Activated gamma-delta T cell treated with Interleukin-2 at 50 U/mL for 16 hours (primary cell): ENCODE measurements at places on chromosomes 1 and 21.

DNA sequence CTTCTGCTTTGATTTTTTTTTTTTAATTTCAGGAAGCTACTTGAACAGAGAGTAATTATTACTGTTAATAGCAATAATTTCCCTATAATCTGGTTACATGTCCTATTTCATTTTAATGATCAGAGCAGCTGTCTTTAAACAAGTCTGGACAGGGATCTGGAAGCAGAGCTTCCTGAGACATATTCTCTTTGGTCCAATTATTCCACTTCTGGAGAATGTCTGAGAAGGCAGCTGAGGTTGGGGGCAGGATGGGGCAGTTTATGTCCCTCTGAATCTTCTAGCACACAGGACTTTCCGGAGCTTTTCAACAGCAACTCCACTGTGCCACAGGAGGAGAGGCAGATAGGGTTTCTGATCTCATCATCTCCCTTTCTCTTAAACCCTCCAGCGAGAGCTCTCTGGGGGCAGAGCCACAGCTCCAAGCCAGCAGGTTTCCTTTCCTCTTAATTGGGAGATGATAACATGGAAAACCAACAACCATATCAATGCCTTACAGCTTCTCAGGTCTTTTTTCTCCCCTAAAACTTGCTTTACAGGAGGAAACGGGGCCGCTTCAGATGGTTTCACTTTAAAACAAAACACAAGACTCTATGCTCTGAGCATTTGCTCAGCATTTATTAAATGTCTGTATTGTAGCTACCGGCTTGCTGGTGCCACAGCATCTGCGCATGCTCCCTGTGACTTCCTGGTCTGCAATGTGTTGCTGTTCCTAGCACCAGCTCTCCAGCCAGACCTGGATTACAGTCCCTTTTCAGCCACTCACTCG lies 425.7 kb upstream of the USP24 start:
- DNase-seq, result peak; percentile 6

- no peak for DNase-seq
Measured at GRCh38 chr1:77354536-77354935, 72.7 kb downstream of the AK5 start.

- no peak for DNase-seq
Measured at GRCh38 chr1:7418442-7419080, 352.5 kb upstream of the VAMP3 start.

- no peak for DNase-seq
Measured at GRCh38 chr1:167910530-167910929, 3.4 kb downstream of the ADCY10 start.

DNA sequence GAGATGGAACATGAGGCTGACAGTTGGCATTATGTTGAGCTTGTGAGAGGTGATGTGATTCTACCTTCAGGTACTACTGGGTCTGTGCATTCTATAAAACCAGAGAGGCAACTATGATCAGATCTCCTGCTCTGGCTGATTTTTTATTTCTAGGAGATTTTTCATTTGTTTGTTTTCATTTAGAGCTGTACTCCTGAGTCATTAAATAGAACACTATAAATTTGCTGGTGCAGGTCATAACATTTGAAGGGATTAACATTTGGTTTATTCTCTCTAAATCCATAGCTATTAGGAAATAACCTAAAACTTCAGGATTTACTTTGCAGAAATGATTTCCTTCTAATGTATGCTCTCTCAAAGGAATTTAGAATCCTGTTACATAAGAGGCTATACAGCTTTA lies 42.9 kb downstream of the MAGI3 start:
- no peak for DNase-seq

DNA sequence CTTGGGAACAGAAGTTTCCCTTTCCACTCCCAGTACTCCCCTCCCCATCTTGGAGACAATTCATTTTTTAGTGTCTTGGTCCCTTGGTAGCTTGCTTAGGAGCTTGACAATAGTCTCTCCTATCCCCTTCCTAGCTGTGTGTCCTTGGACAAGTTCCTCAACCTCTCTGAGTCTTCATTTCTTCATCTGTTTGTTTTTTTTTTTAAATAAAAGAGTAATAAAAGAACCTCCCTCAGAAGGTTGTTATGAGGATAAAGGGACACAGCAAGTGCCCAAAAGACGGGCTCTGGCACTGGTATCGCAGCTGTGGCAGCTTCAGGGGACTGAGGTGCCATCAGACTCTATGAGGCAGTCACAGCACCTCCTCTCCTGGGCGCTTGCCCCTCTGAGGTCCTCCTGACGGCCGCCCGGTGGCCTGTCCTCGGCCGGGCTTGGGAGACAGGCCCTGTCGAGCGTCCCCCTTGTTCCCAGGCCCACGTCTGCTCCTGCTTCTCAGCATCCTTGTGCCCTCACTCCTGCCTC lies 689.2 kb downstream of the MATN1 start:
- no peak for DNase-seq

DNA sequence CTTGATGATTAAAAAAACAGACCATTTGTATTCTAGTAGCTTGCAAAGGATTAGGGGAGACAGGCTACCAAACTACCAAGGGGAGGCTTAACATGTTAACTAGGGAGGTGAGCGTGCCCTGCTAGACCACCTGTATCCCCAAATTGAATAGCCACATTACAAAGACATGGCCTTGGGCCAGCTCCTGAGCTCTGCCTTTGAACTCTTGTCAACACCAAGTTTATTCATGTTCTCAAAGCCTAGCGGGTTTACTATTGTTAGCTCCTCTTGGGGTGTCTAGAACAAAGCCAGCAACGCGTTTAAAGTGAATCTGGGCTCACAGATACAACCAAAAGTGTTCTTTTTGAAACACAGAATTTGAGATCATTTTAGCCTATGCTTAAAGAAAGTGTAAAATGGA lies 36.3 kb downstream of the SMYD2 start:
- no peak for DNase-seq

DNA sequence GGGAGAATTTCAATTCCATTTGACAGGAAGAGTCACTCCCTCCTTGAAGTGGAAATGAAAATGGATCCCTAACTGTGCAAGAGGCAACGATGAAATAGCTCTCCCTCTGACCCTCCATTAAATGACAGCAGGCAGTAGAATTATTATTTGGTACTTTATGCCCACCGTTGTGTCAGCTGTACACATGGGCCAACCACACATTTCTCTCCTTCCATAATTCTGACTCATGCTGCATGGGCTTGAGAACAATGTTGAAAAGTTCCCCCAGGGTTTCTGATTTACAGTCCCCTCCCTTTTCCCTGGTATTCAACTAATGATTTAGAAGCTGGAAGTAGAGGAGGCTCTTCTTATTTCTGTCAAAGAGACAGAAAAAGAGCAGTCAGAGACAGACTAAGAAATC lies 103.5 kb downstream of the RGS7 start:
- no peak for DNase-seq

DNA sequence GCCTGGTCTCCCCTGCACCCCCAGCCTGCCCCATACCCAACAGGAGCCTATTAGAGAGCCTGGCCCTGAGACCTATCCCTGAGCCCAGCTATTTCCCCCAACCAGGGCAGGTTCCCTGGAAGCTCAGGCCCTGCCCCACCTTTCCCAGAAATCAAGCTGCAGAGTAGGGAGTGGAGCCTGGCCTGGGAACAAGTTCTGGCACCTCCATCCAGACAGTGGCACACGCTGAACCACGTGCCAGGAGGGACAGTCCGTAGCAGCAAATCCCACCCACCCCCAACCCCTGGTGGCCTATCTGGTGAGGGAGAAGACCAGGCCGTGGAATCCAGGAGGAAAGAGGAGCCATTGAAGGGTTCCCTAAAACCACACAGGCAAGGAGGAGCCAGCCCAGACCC lies 22.6 kb downstream of the TNNT2 start:
- no peak for DNase-seq

GRCh38 chr1:159012495-159012894 lies 2.8 kb downstream of the IFI16 start:
- DNase-seq, result peak; percentile 15

GRCh38 chr1:234854645-234855039 lies 244.7 kb upstream of the IRF2BP2 start:
- no peak for DNase-seq
